ENCODE measurements at places on chromosomes 2 and 18.

- DNase-seq, result no peak
These were observed 52.7 kb downstream of the CUL3 start for GRCh38 chr2:224532441-224532840.

DNA sequence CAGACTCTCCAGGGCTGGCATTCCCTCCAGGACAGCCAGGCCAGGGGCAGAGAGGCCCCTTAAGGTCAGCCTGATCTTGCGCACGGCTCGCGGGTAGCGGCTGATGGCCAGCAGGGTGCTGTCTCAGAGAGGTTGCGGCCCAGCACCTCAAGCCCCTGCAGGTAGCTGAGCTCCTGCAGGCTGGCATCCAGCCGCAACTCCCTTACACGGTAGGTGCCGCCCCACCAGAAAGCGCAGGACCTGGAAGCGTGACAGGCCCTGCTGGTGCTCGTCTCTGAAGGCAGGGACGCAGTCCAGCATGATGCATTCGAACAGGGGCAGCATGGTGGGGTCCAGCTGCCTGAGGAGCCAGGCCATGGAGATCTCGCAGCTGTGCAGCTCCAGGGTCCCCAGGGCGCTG is 38.9 kb downstream of the C1D start:
- DNase-seq, result no peak

DNA sequence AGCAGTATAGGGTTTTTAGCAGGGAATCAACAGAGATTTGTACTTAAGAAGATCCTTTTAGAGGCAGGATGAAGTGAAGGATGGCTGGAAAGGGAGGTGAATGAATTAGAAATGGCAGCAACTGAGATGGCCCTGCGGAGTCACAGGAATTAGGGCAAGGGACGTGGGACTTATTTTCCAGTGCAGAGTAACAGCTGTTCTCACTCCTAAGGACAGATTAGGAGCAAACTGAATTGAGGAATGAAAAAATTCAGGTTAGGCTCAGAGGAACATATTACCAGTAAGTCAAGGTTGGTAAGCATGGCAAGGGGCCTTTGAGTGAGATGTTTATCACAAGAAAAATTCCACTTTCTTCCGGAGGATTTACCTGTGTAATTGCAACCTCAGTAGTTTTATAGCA is 34.4 kb downstream of the COL4A3 start:
- DNase-seq, result no peak

DNA sequence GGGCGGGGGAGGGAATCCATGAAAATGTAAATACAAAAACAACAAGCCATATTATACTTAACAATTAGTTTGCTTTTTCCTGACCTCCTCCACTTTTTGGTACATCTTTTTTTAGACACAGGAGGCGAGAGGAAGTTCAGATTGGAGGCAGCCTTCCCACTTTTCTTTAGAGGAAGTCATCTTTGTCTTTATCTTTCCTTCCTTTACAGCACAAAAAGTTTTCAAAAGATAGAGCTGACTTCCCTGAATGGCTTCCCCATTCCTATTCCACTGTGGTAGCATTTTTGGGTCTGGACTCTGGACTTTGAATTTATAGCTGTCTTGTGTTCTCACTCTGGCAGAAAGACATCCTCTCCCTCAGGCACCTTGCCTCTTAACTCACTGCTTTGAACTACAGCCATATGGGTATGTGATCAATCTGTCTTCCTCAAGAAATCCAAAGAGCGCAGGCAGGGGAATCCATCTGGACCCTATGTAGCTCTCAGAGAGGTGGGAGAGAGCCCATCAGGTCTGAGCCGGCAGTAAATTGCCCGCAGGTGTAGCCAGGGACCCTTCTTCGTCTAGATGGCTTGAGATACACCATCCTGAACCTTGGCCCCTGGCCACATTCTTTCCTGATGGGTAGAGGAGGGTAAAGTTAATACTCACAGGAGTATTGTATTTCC is 101.9 kb downstream of the AQP4 start:
- no peak for DNase-seq

DNA sequence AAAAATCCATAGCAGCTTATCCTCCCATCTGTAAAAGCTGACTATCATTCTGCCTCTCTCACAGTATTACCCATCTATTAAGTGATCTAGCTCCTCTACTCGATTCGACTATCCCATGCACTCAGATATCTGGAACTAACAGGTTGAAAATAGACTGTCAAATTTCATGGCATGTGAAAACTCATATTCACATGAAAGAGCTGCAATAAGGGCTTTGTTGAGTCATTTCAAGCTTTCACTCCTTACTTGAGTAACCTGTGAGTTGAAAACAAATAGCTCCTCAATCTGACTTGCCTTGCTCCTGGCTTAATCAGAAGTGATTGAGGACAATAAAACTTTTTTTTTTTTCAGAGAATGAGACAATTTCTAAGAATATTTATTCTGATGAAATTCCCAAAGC is 192.4 kb upstream of the ERBB4 start:
- DNase-seq, result no peak

DNA sequence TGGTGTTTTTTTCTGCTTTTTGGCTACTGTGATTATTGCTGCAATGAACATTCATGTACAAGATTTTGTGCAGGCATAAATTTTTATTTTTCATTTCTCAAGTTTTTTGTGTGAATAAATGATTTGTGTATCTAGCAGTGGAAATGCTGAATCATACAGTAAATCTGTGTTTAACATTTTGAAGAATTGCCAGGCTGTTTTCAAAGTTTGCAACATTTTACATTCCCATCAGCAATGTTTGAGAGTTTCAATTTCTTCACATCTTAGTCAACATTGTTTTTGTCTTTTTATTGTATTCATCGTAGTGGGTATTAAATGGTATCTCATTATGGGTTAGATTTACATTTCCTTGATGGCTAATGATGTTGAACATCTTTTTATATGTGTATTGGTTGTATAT is 98.8 kb upstream of the RBMS1 start:
- no peak for DNase-seq

- DNase-seq, result no peak
These were observed 59.4 kb upstream of the RPE start for GRCh38 chr2:209942936-209943605.

- no peak for DNase-seq
These were observed 1.6 kb downstream of the IL1R1 start for GRCh38 chr2:102144128-102144527.

DNA sequence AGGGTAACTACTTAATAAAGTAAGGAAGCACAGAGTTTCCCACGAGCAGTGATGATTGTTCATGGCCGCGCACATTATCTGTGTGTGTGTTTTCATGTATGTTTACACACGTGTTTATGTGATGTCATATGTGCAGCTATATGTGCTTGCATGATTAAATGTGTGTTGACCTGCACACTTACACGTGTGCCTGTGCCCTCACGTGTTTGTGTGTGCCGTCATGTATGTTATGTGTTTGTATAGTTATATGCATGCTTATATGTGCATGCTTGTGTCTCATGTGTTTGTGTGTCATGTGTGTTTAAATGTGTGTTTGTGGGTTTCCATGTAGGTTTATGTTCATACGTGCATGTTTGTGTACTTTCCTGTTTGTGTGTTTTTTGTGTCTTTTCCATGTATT is 782.3 kb downstream of the GALR1 start:
- DNase-seq, result no peak

DNA sequence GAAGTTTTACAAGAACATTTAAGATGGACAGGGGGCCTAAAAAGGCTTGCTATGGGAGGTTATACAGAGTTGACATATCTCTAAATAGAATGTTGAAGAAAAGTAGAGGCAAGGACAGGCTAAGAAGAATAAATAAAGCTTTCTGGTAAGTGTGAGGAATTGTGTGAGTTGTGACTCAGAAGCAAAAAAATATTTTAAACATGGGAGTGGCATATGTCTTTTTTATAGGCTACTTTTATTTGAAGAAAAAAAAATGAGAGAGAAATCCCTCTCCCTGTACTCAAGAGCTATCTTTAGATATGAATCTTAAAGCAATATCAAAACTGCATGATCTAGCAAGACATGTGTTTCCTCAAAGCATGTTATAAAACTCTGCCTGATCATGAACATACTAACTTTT is 41.1 kb downstream of the RAB3GAP1 start:
- no peak for DNase-seq

GRCh38 chr18:13465124-13465446 is 246.5 kb downstream of the LDLRAD4 start:
- DNase-seq, result no peak

DNA sequence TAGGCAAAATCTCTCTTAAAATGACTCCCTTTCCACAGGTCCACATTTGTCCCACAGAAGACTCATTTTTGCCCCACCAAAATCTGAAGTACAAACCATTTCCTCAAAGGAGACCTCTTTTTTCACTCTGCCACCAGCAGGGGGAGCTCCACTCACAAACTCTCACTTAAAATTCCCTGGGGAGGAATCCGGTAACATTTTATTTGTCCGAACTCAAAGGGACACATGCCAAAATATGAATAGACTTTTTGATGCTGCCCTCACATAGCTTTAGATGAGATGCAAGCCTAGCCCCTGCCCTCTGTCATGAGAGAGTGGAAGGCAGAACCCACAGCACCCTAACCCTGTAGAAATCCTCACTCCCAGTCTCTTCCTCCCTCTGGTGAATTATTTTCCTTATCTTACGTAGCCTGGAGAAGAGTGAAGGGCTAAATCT is 57.1 kb downstream of the RMDN2 start:
- peak; percentile 62 for DNase-seq

DNA sequence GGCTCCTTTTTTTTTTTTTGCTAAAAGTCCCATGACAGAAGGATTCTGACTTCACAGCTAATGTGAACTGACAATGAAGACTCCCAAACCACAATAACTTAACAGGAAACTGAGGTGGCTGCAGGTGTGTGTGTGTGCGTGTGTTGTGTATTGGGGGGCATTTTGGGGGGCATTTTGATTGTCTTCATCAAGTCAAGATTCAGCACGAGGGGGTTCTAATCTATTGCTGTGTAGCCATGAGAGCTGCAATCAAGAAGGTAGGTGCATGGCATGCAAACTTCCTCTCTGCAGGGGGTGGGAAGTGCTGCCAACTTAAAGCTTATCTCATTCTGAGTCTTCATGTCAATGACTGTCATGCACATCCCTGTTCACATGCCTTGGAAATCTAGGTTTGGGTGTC is 25.2 kb downstream of the SPRED2 start:
- no peak for DNase-seq

GRCh38 chr2:26583381-26583911 is 57.7 kb downstream of the CIB4 start:
- no peak for DNase-seq

DNA sequence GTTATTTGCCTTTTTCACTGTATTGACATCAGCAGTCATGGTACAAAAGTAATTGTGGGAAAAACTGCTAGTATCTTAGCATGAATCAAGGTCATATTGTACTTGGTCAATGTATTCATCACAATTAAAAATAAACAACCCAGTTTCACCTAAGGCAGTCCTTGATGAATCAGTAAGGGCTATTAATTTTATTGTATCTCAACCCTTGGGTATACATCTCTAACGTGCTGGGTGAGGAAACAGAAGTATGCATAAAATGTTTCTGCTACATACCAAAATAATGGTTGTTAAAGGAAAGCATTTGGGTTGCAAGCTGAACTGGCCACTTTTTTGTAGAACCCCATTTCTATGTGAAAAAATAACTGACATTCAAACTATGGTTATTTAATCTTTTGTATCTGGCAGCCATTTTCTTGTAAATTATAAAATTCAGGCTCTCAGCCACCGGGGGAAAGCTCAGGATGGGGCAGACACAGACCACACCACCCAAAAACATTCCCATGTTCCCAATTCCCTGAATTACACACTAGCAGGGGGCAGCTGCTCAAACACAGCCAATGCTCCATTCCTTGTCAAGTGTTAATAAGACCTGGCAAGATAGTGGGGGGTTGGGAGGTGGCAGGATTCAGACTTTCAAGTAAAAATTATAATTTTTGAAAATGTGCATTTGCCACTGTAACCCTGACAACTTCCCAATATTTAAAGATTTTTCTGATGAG is 49.3 kb downstream of the OLA1 start:
- DNase-seq, result no peak

DNA sequence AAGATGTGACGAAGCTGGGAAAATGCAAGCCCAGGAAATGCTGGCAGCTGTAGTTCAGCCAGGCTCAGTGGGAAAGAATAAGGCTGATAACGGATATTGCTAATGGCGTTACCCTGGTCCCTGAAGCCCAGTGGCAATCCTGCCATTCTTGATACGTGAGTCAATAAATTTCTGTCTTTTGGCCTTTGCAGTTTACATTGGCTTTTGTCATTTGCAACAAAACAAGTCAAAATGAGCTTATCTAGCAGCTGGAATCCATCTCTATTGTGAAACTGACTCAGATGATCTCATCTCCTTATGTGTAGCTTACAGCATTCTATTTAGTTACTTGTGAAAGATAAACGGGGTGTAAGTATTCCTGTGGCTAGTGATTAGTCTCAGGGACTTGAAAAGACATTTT is 43.8 kb downstream of the ARL6IP6 start:
- DNase-seq, result peak; percentile 11

GRCh38 chr2:130181325-130181879 is at the start of gene SMPD4:
SMPD4 (minus strand) TSS chr2:130181602; CDS start chr2:130176592, 5,010 bp downstream.
- DNase-seq, result peak; percentile 89

DNA sequence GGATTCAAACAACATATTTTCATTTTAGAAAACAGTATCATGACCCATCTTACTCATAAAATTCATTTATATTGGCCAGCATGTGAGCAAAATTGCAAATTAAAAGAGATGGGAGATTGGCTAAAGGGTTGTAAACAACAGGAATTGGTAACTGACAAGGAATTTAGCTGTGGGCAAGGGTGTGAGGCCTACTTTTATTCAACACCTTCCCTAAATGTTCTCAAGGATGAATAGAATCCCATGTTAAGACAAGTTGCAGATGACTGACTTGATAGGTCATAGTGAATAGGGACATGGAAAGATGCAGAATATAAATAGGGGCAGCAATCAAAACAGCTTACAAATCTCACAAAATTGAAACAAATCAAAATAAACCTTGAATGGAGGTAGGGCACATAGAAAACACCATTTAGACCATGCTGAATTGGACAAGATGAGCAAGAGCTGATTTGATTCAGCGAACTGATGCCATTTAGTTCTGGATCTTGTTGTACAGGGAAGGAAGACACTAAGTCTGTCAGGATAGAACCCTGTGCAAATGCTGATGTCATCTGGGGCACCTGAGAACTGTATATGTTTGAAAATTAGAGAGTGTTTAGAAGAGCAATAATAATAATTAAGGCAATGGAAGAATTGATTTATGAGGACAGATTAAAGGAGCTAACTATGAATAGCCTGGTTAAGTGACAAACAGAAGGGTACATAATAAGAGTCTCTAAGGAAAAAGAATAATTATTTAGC is 509.7 kb downstream of the ZEB2 start:
- DNase-seq, result no peak

DNA sequence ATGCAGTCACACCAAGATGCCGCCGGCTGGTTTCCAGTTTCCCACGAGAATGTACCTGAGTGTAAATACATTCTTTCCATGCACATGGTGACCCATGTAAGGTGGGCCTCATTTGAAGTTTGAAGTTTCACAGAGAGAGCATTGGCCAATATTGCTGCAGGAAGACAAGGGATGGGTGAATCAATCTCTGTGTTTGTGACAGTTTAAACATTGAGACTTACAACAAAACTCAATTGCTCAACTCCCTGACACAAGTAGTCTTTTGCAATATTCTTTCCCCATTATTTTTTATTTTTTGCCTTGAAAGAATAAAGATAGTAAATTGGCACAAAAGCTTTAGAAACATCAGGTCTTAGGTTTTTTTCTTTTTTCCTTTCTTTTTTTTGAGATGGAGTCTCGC is 5.1 kb downstream of the SERPINB2 start:
- no peak for DNase-seq

GRCh38 chr2:125264453-125264852 is 1239.4 kb downstream of the CNTNAP5 start:
- DNase-seq, result no peak

- no peak for DNase-seq
These were observed 190.7 kb downstream of the NOL4 start for GRCh38 chr18:34033968-34034367.

- no peak for DNase-seq
These were observed 22.5 kb downstream of the CASP10 start for GRCh38 chr2:201205515-201205849.
